Esophagus mucosa (tissue), 1 donor: ENCODE measurements at places on chromosomes 5 and 9.

GRCh38 chr5:170289764-170290163 lies 7.8 kb downstream of the LCP2 start:
- no peak for ATAC-seq

- ATAC-seq = no peak
Measured at GRCh38 chr9:106717686-106718085, 145.3 kb upstream of the ZNF462 start.

DNA sequence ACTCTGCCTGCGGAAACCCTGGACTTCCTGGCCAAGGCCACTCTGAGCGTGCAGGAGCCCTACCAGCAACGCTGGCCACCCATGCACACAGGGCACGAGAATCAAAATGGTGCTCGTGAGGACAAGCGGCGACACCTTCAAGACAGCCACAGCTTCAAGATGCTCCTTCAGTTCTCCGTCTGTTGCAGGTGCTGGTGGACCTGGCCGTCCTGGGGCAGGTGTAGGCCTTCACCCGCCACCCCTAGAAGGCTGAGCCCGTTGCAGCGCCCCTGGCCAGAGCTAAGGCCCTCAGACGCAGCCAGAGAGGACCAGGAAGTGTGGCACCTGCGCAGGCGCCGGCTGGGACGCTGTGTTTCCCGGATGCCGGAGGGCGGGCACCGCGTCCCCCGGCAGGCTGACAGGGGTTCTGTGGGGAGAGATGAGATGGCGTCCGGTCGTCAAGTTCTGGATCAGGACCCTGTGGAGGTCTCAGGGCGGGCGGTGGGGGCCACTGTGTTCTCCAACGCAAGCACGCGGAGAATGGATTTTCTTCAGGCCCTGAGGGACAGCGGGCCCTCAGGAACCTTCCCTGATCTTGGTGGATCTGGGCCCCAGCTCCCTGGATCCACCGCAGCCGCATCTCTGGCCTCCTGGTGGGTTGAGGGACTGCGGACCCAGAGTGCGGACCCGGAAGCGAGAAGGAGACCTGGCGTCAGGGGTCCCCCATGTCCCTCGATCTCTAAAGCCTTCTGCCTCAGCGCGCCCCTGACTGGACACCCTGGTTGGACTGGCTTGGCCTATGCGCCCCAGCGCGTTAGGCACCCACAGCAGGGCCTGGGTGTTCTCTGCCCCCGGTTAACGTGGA lies 1770.8 kb upstream of the CDH9 start:
- ATAC-seq = no peak

GRCh38 chr9:127368852-127369402 lies 28.0 kb upstream of the SLC2A8 start:
- ATAC-seq = no peak

- no peak for ATAC-seq
Measured at GRCh38 chr5:17396247-17396646, 101.8 kb upstream of the TAF11L2 start.

DNA sequence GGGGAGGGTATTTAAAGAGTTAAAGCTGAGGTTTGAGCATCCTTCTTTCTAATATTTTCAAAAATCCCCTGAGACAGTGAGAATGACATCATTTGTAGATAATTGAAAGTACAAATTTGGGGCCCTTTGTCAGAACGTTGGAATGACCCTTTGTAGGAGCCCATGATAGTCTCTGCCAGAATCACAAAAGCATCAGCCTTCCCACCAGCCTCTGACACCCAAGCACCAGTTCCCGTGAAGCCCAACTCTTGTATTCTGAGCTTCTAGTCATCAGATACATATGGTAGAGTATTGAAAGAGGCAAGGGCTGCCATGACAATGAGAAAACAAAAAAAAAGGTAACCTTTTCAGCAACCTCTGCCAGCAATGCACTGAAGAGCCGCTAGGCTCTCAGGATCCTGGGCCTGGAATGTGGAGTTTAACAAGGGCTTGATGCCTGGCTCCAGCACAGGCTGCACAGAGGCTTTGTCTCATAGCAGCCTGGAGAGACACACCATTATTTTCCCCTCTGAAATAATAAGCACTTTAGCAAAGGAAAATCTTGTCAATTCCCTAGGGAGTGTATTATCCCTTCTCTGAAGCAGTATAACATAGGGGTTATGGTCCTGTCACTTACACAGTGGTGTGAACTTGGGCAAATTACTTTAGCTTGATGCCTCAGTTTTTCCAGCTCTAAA lies 114.4 kb downstream of the ZNF608 start:
- no peak for ATAC-seq

- no peak for ATAC-seq
Measured at GRCh38 chr5:116971131-116971530, 396.5 kb upstream of the SEMA6A start.

DNA sequence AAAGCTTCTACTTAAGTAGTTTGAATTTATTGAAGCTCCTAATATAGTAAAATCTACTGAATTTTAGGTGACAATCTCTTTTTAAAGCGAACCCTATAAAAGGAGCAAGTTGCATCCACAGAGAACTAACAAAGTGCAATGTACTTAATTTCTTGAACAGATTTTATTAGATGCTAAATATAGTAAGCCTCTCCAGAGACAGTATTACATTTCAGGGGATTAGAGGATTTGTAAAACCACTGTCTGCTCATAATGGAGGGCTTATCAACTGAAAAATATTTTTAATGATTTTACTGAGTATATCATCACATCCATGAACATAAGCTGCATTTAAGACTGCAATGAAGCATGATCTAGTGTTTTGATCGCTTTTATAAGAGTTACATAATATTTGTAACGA lies 230.0 kb upstream of the EFNA5 start:
- no peak for ATAC-seq

- peak; percentile 46 for ATAC-seq
Measured at GRCh38 chr9:113578882-113579282, 115.4 kb downstream of the RGS3 start.

DNA sequence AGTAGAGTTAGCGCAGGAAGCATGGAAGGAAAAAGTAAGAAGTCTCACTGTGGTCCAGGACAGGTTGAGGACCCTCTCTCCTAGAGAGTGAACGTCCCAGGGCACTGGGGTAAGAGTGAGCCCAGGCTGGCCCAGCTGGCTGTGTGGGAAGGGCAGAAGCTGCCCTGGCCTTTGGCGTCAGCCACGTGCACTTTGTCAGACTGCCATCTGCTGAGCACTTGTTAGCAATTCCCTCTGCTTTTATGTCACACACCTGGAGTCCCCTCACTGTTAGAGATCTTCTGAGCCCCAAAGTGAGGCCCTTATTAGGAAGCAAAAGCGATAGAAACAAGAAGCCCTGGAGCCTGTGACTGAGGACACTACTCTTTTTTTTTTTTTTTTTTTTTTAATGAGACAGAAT lies 79.1 kb downstream of the UGCG start:
- ATAC-seq = peak; percentile 43

- no peak for ATAC-seq
Measured at GRCh38 chr9:127482662-127483061, 31.4 kb downstream of the LRSAM1 start.
